ENCODE measurements at places on chromosomes 3 and 15.

DNA sequence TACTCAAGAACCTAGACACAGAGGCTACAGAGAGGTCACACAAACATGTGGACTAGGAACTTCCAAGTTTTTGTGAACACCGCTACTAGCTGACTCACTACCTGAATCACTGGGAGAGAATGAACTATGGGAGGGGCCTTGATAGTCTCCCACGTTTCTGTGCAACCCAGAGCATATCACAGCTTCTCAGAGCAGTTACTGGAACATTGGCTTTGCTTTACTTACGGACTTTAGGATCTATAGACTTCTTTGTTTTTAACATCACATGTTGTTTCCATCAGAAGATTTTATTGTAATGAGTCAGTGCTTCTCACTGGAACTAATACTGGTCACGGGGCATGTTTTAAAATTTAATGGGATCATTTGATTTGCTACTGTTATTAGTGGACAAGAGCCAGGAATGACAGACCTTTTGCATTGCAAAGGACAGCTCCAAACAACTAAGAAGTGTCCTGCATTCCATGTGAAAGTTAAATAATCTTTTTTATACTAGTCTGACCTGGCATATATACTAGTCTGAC lies 35.6 kb downstream of the RTP4 start:
- DNase-seq: peak; percentile 96

GRCh38 chr15:57259568-57260040 lies 116.7 kb upstream of the CGNL1 start:
- DNase-seq: no peak

DNA sequence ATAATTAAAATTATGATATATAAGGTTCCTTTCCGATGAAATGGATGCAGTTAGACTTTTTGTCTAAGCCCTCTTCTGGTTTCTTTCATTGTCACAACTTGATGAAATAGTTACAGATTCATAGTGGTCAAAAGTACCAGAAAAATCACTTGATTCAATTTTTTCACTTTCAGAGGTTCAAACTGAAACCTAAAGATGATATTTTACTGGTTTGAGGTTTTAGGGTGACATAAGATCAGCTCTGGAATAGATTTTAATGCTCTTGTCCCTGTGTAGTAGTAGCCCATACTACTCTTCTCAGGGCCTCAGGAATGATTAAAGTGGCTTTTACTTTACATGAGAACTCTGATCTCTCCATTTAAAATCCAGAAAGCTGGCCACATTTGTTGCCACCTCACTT lies 479.1 kb upstream of the ZNF717 start:
- no peak for DNase-seq

GRCh38 chr3:168138421-168138820 lies 42.7 kb upstream of the GOLIM4 start:
- no peak for DNase-seq

GRCh38 chr3:184545769-184546168 lies 15.8 kb upstream of the EPHB3 start:
- DNase-seq: no peak

Data from fibroblast of skin of abdomen (primary cell).